Stimulated activated naive CD4-positive, alpha-beta T cell treated with Interleukin-2 at 50 U/mL for 16 hours (primary cell): ENCODE measurements at places on chromosomes 12 and 14.

GRCh38 chr14:89123851-89124250 lies 293.2 kb downstream of the FOXN3 start:
- DNase-seq = no peak

- DNase-seq = no peak
Observed at GRCh38 chr14:56324454-56324853, 206.2 kb downstream of the PELI2 start.

DNA sequence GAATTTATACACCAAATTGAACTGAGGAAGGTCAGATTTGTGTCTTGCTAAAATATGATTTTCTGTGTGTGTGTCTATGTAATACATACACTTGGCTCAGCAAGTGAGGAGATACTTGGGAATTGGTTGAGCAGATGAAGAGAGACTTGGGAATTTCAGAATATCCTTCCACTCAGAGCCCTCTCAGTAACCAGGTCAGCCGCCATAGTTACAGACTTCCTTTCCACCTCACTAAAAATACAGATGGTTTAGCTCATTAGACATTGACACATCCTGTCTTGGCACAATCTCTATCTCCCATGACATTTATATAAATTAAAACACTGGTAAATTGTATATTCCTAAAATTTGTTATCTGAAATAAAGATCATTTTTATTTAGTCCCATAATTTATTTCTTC lies 15.9 kb downstream of the PIK3C2G start:
- DNase-seq = no peak

DNA sequence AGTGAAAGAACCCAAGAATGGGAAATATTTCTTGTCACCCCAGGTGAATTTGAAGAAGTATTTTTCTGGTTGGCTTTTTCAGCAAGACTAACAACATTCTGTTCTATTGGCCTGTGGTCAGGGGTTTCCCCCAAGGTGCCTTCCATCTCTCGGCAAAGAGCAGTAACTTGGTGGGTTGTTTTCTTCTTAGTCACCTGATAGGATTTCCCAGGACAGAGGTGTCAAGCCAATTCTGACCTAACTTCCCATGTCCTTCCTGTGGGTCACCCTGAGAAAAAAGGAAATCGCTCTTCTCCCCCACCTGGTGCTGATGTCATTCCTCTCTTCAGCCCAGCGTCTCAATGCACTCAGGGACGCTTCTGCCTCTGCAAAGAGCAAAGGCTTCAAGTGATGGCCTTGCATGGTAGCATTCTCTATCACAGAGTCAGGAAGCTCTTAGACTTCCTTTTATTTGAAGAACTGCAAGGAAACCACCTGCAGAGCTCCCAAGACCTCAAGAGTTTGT lies 16.1 kb upstream of the IFNG start:
- peak; percentile 46 for DNase-seq

- DNase-seq = no peak
Observed at GRCh38 chr14:103925316-103925715, 2.9 kb upstream of the TDRD9 start.

DNA sequence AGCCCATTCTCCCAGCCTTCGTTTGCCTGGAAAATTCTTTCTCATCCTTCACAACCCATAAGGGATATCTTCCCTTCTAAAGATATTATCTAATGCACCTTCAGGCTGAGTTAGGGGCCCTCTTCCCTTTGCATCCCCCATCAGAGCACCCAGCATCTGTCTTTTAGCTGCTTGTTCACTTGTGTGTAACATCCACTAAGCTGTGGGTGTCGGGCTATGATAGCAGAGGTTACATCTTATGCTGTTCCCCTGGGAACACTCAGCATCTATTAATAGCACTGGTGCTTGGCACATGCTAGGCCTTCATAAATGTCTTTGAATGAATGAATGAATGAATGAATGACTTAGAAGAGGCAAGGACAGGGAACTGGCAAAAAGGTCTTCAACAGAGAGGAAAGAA lies 131.8 kb downstream of the NUAK1 start:
- DNase-seq = no peak
